GM12891 (cell line): ENCODE measurements at places on chromosomes 2 and 18.

DNA sequence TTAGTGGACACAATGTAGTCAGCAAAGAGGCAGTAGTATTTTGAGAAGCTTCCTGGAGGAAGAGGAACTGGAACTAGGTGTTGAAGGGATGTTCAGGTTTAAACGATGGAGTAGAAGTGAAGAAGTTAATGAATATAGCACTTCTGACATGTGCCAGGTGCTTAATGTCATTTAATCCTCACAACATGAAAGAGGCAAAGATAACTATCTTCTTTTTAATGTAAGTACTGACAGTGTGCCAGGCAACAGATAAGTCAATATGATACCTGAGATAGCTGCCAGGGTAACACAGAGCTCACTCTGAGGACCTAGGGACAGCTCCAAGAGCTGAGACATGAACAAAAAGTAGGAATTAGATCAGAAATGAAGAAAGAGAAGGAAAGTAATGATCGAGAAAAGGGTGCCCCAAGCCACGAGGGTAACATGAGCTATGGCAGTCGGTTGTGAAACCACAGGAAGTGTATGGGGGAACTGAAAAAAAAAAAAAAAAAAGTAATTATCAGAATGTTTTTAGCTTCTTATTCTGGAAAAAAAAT is 140.7 kb downstream of the RNF144A start:
- no peak for DNase-seq

DNA sequence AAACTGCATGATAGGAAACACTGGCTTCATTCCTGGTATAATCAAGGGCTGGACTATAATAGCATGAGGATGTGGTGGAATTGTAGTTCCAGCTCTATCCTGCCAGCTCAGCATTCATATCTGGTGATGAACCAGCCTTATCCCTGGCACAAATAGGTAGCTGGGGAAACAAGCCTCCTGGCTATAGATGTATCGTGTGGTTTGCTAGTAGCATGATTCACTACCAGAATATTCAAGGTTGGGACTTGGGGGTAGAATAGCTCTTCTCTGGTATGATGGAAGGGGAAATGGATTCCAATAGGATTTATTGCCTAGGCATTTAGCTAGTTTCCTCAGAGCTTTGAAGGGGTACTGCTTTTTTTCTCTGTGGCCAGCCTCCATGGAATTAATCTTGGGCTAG is 532.8 kb downstream of the FBXO15 start:
- DNase-seq = no peak

DNA sequence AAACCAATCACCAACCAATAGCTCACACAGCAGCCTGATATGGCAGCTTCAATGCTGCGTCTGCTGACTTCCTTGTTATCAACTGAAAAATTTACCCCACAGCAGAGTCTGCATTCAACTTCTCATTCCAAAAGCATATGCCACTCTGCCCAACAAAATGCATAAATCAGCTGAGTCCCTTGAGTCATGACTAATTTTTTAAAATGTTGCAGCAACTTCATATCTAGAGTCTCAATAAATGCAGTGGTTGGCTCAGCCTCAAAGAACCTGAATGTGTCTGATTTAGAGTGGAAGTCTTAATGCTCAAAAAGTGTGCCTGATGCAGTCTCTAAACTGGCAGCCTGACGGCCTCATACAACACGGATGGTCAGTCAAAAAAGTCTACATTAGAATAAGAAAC is 46.5 kb downstream of the FARSB start:
- DNase-seq = no peak

DNA sequence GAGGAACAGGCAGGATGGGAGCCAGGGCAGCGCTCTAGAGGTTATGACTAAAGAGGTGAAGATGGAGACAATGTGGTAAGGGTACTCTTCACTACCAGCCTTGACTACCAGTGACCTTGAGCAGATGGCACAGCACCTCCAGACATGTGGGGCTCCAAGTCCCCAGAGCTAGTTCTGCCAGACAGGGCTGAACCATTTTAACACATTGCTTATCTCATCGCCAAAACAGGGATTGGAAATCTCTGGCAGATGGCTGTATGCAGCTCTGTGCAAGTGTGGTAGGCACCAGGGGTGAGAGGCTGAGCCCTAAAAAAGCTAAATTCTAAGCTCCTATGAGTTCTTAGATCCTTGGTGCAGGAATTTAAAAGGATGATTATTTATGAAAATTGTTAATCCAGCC is 41.3 kb downstream of the FSHR start:
- DNase-seq = no peak

DNA sequence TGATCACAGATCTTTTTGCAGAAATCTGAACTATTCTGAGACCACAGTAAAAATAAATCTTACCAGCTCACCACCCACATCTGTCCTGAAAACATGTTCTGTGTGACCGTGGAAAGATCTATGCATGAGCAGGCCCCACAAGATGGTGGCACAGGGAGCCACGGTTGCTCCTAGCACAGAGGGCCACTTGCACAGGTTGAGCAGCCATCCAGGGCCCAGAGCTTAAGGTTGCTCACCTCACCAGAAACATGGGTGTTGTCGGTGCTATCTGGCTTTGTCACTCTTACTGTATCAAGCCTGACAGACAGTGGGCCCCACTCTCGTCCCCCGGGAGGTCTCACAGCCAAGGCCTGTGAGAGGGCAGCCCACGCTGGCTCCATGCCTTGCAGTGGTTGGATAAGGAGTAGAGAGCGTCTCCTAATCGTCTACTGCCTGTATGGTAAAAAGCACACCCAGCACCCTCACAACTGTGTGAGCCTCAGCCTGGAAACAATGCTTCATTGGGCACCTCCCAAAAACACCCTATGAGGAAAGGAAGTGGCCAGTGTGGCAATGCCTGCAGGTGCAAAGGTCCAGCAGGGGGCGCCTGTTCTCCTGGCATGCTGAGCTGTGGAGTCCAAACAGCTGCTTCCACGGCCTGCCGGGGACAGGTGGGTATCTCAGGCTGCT is 19.6 kb downstream of the TUBB6 start:
- DNase-seq = peak; percentile 72

DNA sequence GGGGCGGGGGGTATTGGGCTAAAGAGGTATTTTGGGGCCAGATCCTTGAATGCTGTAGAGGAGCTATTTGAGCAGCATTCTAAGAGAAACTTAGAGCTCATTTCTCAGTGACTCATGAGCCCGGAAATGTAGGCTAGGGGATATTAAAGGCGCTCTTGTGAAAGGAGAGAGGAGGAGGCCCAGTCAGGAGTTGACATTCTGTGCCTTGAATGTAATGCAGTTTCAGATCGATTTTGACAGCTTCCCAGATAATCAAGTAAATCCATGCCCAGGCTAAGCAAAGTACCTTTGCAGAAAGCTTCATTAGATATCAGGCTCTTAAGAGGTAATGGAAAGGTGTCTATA is 1.5 kb downstream of the CAB39 start:
- DNase-seq = no peak

DNA sequence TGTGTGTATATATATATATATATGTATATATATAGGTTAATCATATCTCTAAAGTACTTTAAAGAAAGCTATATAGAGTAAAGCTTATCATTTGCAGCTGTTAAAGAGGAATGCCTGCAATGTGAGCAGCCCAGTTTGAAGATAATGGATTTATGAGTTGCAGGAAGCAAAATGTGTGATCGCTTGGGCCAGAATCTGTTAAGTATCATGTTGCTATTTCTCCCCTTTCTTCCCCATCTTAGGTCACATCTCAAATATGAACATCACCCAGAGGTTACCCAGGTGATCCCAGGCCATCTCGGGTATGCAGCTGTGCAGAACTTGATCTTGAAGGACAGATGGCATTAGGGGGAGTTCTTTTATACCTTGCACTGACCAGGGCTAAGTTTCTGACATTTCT is 316.5 kb downstream of the MTX2 start:
- no peak for DNase-seq

DNA sequence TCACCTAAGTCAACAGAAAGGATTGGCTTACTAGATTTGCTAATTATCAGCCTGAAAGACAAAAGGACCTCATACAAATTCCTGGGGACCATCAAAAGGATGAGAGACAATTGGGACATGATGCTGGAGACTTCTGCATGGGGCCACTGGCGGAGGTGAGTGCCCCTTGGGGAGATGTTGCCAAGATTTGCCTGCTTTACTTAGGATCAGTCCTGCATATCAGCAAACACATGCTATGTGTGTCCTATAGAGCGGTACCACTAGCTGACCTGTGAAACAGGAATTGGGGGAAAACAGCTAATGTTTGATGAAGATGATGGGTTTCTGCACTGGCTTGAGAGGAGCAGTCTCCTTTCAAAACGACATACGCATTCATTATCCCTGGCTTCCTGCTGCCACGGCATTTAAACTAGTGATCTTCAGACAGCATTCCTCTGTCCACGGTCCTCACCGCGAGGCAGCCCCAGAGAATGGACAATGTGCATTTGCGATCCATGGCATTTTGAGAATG is 104.2 kb downstream of the TGIF1 start:
- no peak for DNase-seq

- DNase-seq = no peak
Measured at GRCh38 chr18:70234667-70235459, 29.4 kb upstream of the RTTN start.

GRCh38 chr18:48742706-48743475 is 204.1 kb downstream of the CTIF start:
- DNase-seq = no peak

DNA sequence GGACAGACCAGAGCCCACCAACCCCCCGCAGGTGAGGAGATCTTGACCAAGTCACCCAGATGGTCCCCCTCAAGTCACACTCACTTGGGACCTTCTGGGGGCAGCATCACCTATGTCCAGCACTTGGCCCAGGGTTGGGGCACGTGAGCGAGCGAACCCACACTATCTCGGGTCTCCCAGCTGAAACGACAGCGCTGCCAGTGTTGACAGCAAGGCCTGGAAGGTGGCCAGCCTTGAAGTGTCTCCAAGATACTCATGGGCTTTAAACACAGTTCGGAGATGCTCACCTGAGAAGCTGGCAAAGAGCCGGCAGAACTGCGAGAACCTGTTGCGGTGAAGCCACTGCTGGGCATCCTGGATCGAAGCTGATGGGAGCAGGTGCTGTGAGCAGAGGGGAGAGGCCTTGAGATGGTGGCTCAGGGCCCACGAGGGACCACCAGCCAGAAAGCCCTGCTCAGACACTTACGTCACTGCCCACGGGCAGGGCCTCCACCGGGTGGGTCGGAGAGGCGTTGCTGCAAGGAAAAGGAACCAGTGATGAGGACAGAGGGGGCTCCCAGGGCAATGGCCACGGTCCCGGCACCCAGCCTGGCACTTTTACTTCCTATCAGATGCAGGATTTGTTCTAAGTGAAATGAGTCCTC is 47.5 kb downstream of the TFCP2L1 start:
- no peak for DNase-seq

- no peak for DNase-seq
Measured at GRCh38 chr2:71779774-71780105, 326.4 kb downstream of the DYSF start.

- peak; percentile 61 for DNase-seq
Measured at GRCh38 chr2:88350331-88351248, 101.9 kb downstream of the FOXI3 start.

DNA sequence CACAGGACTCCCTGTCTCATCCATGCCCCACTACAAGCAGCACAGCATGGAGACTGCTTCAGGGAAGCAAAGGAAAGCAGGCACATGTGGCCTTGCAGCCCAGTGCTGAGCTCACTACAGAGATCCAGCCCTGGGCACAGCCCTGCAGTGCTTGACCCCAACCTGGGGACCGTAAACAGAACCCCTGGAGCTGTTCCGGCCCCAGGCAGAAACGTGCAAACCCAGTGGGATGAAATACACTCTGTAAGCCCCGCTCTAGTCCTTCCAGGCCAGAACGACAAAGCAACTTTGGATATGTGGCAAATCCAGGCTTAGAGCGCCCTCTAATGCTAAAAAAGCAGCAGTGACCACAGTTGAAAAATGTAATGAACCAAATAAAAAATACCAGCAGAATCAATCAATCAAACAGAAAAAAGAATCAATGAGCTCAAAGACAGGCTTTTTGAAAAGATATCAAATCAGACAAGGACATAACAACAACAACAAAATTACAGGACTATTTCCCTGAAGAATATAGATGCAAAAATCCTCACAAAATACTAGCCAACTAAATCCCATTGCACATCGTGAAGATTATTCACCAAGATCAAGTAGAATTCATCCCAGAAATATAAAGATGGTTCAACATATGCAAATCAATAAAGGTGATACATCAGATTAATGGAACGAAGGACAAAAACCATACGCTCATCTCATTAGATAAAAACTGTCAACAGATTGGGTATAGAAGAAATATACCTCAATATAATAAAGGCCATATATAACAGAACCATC is 45.6 kb downstream of the ZNF519 start:
- no peak for DNase-seq

GRCh38 chr2:102630458-102630857 is 11.1 kb downstream of the SLC9A2 start:
- no peak for DNase-seq

DNA sequence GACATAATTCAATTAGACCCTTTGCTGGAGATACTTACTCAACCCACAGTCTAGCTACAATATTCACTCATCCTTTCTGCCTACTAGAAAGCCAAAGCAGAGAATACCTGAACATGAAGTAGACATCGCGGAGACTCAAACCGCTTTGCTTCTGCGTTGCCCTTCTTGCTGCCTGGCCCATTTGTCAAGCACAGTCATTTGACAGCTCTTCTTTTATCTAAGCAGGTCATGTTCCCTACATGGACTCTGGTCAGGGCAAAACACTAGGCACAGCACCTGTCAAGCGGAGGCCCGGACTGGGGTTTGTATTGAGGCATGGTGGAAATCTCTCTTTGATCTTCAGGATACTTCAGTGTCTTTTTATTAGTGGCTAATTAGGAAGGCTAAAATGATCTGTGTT is 89.7 kb downstream of the FARSB start:
- DNase-seq = no peak

DNA sequence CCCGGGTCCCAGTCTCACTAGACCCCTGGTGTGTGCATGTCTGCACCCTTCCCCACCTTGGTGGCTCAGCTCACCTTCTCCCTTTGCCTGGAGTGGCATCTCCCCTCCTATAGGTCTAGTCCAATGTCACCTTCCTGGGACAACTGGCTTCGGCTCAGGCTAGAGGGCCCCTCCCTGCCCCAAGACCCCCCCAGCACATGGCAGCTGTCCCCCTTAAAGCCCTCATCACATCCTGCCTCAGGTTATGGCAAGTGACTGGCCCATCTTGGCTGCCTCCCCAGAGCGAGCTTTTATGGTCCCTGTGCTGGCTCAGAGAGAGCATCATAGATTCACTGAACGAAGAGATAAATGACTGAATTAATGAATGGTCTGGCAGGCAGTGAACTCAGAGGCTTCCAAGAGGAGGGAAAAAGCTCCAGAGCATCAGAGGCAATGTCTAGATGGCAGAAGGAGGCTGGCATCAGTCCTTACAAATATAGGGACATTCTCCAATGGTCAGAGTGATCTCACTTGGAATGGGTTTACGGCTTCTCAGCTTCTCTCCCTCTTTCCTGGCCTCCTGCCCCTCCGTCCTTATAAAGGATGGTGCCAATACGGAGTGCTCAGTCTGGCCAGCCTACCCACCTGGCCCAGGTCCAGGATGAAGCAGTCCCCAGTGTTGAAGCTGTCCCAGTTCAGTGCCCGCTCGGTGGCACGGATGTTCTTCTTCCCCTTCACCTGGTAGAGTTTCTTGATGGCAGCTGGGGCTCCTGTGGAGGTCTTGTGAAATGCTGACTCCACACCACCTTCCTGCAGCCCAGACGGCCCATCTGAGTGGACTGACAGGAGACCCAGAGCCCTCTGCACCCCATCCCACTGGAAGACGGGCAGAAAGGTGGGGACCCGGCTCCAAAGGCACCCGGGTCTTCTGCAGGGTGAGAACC is 9.4 kb downstream of the CAPG start:
- DNase-seq = no peak

- DNase-seq = no peak
Measured at GRCh38 chr2:236656166-236656565, 86.5 kb downstream of the ACKR3 start.

GRCh38 chr18:8707556-8708300 is 2.4 kb downstream of the MTCL1 start:
- DNase-seq = no peak
